NCI-H526 (cell line): ENCODE measurements at places on chromosomes 2 and 18.

- DNase-seq: no peak
Measured at GRCh38 chr2:223697892-223698645, 95.9 kb upstream of the SCG2 start.

DNA sequence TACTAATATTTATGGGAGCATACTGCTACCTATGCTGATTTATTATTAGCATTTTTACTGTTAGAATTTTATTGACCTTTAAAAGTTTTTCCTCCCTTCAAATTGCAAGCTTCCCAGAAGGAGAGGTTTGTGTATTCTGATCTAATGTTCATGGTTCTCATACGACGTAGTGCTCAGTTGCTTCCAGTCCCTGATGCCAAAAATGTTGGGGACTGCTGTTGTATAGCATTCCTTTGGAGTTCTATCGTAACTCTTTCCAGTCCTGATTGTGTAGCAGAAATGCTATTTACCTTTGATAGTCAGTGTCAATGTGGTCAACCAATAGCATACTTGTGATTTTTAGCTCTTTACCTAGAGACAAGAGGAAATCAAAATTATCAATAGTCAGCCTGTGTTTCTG, 69.5 kb upstream of the ZSWIM2 start:
- DNase-seq: no peak

- no peak for DNase-seq
Measured at GRCh38 chr18:69447886-69448285, 47.2 kb downstream of the DOK6 start.

GRCh38 chr2:142037744-142038143, 93.1 kb downstream of the LRP1B start:
- DNase-seq: peak; percentile 5

- DNase-seq: no peak
Measured at GRCh38 chr18:57846258-57846657, 43.1 kb upstream of the ATP8B1 start.

DNA sequence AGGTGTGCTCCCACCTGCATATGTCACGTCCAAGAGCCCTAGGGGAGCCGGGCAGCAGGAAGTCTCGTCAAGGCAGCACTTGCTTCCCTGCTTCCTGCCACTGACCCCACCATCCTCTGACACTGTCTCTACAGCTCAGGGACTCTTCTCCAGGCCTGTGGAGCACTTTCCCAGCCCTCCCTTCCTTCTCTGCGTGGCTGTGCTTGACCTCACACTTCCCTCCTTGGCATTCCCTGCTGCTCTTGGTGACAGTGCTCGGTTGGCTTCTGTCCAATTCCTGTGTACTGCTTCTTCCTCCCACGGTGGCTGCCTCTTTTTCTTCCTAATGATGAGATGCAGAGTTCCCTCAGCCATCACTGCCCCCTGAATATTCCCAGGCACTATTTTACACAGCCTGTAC, 2.8 kb downstream of the CIDEA start:
- DNase-seq: no peak

- DNase-seq: no peak
Measured at GRCh38 chr2:157229572-157229971, 27.9 kb upstream of the GALNT5 start.
